ENCODE measurements at places on chromosomes 5 and 9.

DNA sequence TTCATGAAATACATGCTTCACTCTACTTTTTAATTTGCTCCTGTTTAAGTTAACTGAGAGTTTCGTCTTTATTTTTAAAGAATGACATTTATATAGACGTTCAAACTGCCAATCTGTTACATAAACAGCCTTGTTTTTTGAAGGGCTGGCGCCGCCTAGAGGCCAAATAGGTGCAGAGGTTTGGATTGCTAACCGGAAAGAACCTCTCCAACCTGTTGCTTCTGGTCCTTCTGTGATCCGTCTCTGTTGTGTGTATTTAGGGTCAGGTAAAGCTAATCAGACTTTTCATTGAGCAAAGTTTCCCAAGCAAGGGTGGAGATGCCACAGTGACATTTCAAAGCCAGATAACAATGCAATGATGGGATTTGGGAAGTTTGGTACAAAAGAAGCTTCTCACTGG, 39.5 kb upstream of the GLIS3 start:
- DNase-seq = peak; percentile 18

DNA sequence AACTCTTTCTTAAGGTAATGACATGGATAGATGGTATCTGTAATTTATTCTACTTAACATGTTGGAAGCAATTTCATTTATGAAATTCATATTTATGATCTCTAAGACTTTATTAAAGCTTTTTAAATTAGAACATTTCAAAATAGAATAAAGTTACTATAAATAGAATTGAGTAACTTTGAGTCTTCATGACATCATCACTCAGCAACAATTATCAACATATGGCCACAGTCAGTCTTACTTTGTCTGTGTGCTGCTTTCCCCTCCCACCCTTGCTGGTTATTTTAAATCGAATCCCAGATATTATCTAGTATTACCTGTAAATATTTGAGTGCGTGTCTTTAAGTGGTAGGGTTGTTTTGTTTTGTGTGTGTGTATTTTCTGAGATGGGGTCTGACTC, 65.2 kb downstream of the IPO11 start:
- DNase-seq = no peak

- no peak for DNase-seq
Observed at GRCh38 chr5:177100714-177101121, 14.0 kb downstream of the FGFR4 start.

GRCh38 chr9:35974800-35975199, 16.8 kb upstream of the OR2S2 start:
- DNase-seq = no peak

- DNase-seq = no peak
Observed at GRCh38 chr5:132830436-132831094, at the start of gene SHROOM1. Gene SHROOM1 (minus strand): TSS chr5:132830647. CDS start chr5:132826140, 4,507 bp downstream.

- no peak for DNase-seq
Observed at GRCh38 chr5:81516091-81516490, 122.2 kb upstream of the ACOT12 start.

- no peak for DNase-seq
Observed at GRCh38 chr9:76150013-76150412, 244.2 kb downstream of the RFK start.

- no peak for DNase-seq
Observed at GRCh38 chr9:137813651-137814415, 63.7 kb upstream of the CACNA1B start.

- DNase-seq = no peak
Observed at GRCh38 chr9:2134391-2134790, 119.2 kb downstream of the SMARCA2 start.

- no peak for DNase-seq
Observed at GRCh38 chr9:91116711-91117110, 245.0 kb downstream of the AUH start.

DNA sequence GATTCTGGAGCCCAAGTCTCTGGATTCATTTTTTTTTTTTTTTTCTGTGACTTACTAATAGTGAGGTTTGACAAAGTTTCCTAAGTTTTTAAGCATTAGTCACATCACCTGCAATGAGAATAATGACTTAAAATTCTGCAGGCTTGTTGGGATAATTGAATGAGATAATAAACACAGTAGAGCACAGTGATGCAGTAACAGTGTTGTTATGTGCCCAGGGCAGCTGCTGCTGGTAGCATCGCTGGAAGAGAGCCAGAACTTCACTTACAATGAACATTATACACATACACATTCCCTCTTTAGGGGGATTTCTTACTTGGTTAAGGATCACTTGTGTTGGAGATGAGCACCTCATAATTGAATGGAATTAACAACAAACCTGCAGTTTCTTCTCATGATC, 78.9 kb downstream of the ALDH7A1 start:
- DNase-seq = no peak

DNA sequence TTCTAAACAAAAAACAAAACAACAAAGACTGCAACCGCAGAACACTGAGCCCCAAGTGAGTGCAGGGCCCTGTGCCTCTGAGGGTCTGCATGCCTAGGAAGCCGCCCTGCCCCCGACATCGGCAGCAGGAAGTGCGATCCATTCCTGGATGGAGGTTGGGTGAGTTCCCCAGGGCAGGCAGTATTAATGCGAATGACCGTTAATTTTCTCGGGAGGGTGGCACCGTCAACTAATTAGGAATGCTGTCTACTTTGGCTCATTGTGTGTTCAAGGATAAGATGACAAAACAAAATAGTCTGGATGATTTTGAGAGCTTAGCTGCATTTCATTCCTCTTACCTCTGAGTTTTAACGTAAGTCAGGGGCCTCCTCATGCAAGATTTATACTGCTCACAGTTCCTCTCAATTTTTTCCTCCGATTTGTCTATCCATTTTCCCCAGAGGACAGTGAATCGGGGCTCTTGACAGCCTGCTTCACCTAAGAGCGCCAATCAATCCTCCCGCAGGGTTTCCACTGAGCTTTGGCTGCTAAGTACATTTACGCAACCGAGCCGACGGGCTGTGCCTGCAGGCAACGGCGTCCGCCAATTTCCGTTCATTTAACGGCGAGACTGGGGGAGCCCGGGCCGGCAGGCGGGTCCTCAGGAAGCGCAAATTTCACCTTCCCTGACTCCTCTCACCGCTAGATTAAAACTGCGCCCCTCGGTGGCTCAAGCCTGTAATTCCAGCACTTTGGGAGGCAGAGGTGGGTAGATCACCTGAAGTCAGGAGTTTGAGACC, 2.9 kb upstream of the NXNL2 start:
- DNase-seq = no peak

DNA sequence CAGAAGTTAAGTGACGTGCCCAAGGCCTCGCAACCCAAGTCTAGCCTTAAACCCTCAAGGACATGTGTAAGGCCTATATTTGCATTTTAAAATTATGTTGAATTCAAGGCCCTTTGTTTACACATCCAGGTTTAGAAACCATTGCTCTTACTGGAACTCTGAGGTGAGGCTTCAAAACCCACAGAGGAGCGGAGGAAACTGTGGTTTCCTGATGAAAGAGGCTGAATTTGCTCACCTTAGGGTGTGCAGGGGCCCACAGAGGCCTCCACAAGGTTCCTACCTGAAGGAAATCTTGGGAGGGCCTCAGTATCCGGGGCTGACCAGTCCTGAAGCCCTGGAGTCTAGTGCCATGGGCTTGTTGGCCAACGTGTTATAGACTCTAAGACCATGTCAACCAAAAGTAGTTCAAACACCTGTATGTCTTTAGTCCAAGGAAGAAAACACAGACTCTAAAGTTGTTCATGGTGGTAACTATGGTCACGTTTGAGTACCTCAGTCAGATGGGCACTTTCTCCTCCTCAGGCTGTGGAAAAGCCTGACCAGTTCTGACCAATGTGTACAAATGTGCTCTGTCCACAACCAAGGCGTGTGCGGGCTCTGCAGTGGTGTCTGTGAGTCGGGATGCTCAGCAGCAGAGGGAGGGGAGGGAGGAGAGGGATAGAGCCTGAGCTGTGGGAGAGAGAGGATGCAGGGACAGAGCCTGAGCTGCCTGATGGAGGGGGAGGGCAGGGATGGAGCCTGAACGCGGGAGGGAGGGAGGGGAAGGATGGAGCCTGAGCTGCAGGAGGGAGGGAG, 124.6 kb upstream of the ERCC6L2 start:
- DNase-seq = no peak

DNA sequence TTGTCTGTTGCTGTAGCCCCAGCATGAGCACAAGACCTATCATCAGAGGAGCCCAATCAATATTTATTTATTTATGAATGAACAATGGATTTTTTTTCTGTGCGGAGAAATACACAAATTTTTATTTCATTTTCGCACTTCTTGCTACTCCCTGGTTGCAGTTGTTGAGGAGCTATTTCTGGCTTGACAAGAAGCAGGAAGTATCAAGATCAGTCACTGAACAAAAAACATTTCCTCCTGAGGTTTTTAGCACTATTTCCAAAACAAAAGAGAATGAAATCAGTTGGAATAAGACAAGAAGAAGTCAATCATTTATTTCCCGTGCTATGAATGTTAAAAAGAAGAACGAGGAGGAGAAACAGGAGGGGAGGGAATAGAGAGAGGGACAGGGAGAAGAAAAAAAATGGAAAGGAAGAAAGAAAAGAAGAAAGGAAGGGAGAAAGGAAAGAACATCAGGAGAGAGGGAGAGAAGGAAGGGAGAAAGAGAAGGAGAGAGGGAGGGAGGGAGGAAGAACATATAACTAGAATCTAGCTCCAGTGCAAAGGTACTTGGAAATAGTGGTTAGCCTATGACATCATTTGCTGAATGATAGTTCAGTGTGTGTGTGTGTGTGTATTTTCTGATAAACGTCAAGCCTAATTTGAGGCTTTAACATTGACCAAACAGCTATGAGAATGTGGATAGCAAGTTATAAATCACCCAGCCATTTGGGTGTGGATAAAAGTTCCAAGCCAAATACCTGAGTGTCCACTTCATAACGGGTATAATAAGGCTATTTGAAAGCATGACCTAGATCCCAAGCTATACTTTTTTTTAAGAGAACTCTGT, 586.0 kb downstream of the EBF1 start:
- no peak for DNase-seq

DNA sequence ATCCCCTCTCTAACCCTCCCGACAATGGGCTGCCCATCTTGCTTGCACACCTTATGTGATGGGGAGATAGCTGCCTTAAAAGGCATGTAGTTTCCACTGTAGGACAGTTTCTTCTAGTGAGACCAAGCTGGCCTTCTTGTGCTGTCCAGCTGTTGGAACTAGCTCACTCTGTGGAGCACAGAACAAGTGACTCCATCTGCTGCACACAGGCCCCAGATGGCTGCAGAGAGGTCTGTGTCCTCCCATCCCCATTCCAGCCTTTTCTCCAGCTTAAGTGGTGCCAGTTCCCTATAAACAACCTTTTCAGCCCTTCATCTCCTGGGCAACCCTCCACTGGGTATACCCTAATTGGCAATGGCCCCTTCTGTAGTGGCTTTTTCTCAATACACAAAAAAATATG, 18.7 kb upstream of the PSD2 start:
- no peak for DNase-seq

DNA sequence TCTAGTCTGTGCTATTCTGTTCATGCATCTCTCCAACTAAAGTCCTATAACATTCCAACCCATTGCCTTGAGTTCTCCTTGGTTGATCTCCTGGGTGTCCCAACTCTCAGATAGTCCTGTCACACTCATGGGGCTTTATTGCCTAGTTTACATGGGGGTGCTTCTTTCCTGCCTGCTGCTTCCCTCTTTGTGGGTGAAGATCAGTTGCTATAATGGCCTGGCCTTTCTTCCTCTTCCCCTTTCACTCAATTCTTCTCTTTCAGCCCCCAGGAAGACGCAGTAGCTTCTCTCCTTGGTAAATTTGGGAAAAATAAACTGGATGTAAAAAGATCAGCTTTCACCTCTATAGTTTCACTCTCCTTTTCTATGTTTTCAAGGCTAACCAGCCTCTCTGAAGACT, 66.5 kb downstream of the PTCD2 start:
- no peak for DNase-seq

- no peak for DNase-seq
Observed at GRCh38 chr9:37464006-37464405, 1.2 kb downstream of the ZBTB5 start.

DNA sequence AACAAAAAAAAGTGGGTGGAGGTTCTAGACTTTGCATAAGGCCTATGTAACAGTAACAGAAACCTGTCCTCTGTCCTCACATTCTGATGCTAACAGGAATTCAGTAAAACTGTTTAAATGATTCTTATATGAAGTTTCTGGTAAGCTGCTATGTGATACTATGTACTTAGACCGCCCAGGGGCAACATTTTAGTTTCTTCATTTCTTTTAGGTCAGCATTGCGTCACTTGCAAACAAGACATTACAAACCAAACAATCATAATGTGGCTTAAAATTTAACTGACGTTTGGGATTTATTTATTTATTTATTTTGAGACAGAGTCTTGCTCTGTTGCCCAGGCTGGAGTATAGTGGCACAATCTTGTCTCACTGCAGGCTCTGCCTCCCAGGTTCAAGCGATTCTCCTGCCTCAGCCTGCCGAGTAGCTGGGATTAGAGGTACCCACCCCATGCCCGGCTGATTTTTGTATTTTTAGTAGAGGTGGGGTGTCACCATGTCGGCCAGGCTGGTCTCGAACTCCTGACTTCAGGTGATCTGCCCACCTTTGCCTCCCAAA, 44.3 kb downstream of the TENT4A start:
- no peak for DNase-seq

DNA sequence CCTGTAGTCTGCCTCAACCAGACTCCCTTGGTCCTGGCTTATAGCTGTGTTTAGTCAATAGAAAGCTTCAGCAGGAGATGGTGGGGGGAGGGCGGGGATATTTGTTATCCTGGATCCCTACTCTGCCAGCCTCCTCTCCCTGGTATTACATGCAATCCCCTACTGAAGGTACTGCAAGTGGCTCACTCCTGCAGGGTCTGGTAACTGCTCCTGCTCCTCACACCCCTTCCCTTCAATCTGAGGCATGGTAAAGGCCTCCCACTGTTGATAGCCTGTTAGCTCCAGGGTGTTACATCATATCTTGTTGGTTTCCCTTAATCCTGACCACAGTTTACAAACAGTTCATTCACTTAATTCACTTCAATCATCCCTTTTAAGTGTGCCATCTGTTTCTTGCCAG, 137.5 kb downstream of the AP3B1 start:
- no peak for DNase-seq

- no peak for DNase-seq
Observed at GRCh38 chr9:98124637-98125426, 5.8 kb upstream of the TRIM14 start.

GRCh38 chr5:126383246-126383645, 40.0 kb upstream of the GRAMD2B start:
- DNase-seq = no peak

DNA sequence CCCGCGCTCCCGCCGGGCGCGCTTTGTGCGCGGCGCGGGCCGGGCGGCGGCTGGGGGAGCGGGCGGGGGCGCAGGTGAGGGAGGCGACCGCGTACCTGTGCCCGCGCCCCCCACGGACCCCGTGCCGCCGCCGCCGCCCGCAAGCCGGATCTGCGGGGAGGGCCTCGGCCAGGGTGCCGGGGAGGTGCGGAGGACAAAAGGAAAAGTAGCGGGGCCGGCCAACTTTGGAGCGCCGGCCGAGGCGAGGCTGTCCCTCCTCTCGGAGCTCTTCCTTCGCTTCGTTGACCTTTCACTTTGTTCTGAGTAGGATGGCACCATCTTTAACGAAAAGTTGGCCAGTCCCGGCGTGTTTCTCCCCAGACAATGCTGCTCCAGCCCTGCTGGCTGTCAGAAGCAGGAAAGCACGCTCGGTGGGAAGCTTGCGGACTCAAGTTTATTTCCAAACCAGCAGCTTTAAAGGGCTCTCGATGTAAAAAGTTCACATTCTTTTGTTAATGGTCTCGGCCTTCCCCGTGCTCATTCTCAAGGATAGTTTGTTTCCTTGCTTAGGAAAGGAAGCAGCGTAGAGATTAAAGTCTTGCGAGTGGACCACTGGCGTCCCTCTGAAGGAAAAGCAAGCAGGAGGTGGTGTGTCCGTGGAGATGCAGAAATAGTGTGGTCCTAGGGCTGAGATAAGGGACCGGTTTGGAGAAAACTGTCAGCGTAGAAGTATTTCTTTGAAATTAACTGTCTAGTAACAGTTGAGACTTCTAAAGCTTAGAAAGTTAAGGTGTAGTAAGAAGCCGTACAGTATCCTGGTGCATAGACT, 639 bp downstream of the EHMT1 start:
- DNase-seq = peak; percentile 7
